CD4-positive, CD25-positive, alpha-beta regulatory T cell (primary cell): ENCODE measurements at places on chromosomes 13 and 19.

DNA sequence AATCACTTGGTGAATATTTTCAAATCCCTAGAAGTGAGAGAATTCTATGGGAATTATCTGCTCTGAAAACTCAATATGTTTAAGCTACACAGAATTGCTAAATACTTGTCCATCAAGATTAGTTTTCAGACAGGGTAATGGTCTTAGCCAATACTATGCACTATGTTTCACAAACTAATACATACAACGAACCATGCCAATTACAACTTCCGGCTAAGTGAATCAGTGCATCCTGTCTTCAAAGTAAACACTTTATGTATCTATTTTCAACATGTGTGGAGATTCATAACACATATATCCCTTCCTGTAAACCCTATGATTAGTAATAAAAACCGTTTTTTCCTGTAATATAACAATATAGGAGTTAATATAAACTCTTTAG is 181.5 kb downstream of the POSTN start:
- DNase-seq: no peak

DNA sequence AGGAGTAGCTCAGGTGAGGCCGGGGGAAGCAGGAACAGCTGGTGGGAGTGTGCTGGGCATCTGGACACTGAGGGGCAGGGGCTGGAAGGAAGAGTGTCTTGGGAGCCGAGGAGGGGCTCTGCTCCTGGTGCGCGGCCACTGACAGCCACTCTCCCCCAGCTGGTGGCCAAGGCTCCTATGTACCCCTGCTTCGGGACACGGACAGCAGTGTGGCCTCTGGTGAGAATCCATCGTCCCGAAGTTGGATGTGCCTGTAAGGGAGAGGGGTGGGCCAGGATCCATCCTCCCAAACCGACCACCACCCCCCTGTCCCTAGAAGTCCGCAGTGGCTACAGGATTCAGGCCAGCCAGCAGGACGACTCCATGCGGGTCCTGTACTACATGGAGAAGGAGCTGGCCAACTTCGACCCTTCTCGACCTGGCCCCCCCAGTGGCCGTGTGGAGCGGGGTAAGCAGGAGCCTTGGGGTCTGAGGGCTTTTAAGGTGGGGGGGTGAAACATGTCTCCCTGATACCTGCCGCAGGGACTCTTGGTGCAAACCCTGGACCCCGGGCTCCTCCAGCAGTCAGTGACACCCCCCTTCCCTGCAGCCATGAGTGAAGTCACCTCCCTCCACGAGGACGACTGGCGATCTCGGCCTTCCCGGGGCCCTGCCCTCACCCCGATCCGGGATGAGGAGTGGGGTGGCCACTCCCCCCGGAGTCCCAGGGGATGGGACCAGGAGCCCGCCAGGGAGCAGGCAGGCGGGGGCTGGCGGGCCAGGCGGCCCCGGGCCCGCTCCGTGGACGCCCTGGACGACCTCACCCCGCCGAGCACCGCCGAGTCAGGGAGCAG is 2.0 kb upstream of the USF2 start:
- DNase-seq: no peak

DNA sequence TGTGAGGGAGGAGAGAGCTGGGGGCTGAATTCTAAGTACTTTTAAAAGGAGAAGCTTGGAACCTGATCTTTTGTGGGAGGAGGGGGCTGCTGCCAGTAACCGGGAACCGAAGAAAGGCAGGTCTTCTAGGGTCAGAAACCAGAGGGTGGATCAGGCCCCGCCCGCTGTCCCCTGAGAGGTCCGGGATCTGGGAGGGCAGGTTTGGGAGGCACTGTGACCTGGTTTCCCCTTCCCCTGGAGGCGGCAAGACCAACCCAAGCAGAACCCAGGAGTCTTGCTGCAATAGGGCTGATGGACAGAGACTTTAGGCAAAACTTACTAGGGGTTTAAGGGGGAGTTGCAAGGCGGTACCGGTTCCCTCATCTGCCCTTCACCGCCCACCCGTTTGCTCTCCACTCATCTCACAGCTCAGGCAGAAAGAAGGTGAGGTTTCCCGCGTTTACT is 707 bp upstream of the KLK8 start:
- no peak for DNase-seq

DNA sequence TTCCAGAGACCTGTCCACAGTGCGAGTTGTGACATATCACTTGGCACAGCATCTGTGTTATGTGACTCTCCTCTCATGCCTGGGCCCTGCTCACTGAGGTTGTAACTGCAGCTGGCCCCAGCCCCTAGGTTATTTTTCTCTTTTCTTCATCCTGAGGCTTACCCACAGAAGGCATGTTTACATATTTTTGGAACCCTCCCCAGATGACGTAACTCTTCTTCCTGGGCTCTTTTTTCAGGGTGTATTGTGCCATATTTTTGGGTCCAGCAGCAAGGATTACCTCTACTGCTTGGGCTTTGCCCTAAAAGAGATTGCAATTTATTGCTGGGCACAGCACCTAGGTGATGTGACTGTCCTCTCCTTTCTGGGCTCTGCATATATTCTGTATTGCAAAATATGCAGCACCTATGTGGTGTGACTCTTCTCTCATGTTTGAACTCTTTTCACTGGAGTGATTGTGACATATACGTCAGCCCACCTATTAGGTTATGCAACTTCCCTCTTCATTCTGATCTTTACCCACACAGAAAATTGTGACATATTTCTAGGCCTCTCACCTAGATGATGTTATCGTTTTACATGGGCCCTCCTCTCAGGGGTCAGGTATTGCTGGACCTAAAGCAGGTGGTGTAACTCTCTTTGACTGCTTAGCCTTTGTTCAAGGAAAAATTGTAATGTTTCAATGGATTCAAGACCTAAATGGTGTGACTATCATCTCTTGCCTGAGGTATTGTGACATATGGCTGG is 64.5 kb upstream of the ZNF724 start:
- no peak for DNase-seq

GRCh38 chr13:96817336-96817941 is 176.8 kb downstream of the OXGR1 start:
- no peak for DNase-seq

- no peak for DNase-seq
These were observed 125.5 kb upstream of the TRPC4 start for GRCh38 chr13:37995092-37995491.

- DNase-seq: no peak
These were observed 153.1 kb downstream of the KDM4B start for GRCh38 chr19:5122121-5122400.

DNA sequence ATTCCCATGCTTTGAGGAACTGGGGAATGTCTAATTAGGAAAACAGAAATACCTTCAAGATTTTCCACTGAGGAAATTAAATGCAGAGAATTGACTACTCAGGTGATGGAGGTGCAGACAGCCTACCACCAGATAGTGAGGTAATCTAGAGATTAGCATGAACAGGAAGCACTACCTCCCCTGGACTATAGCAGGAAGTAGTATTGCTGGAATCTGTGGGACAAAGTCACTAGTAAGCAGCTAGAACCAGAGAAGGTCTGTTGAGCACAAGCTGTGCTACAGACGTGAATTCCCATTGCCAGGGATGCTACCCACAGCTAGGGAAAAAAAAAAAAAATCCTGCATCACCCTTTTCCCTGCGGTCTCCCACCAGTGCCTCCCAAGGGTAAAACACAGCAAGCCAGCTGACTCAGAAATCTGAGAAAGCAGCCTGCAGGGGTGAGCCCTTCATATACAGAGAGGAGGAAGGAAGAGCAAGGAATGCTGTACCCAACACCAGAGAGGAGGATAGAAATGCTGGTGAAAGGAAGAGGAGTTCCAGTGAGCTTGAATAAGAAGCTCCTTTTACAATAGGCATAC is 10.2 kb downstream of the ENOX1 start:
- DNase-seq: no peak

- DNase-seq: no peak
These were observed 5.6 kb upstream of the CLDN10 start for GRCh38 chr13:95546919-95547318.

DNA sequence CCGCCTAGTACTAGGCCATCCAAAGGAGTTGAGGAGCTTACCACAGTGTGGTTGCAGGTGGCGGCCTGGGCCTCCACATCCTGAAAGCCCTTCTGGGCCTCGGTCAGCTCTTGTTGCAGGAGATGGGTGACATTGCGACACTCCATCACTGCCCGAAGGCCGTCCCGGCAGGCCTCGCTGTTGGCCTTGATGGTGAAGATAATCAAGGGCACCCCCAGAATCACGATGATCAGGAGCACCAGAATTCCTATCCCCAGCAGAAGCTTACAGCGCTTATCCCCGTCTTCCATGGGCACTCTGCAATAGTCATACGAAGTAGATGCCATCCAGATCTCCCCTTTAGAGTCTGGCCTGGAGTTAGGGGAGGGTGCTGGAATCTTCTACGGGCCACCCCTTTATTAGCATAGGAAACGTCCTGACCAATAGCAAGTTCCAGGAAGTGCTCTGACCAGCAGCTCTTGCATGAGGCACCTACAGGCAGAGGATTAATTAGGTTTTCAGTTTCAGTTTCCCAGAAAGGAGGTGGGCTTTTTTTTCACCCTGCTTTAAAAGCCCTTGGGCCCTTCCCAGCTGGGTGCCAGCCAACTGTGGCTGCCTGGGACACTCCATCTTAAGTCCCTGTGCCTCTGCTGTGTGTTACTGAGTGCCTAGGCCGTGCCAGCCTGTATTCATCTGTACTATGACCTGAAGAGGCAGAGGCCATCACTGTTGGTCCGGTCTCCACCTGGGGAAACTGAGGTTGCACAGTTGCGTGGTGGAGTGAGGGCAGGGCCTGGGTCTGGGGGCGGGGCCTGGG is at the start of gene BST2:
Gene BST2, minus strand, starts transcription at position 381 of the 796 bp plus-strand sequence. Its CDS starts 55 bp downstream, at position 326.
- peak; percentile 59 for DNase-seq

GRCh38 chr13:112636401-112636975 is 48.5 kb upstream of the TUBGCP3 start:
- DNase-seq: no peak

- no peak for DNase-seq
These were observed 8.0 kb upstream of the ATP4A start for GRCh38 chr19:35571406-35571965.

- no peak for DNase-seq
These were observed 70.0 kb downstream of the SPATA13 start for GRCh38 chr13:24230428-24231072.

GRCh38 chr19:20371911-20372310 is 193.7 kb downstream of the ZNF737 start:
- no peak for DNase-seq

GRCh38 chr13:19089315-19089714 is 92.3 kb downstream of the TUBA3C start:
- no peak for DNase-seq

DNA sequence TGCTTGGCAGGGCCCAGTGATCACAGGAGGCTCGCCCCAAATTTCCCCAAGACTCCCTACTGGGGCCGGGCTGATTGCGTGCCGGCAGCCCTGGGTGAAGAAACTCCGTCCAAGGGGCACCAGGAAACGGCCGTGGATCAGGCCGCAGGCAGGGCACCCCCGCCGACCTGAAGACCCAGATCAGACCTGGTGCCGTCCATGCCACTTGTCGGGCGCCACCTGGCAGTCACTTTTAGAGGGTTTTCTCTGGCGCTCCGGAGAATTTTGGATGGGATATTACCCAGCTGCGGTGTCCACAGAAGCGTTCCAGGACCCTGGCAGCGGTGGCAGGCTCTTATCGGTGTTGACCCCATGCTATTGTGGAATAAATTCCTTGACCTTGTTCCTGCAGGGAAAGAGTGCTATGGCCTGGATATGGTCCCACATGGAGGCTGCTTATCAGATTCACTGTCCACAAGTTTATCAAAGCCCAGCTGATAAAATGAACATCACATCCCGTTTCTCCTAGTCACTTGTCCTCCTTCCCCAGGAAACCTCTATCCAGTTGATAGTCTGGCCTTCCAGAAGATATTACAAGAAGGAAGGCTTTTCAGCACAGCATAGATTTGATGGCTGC is 38.2 kb downstream of the IGFL2 start:
- DNase-seq: no peak

- DNase-seq: no peak
These were observed 1220.5 kb upstream of the SLC10A2 start for GRCh38 chr13:104286566-104287290.
